ENCODE measurements at places on chromosomes 1 and 21.

DNA sequence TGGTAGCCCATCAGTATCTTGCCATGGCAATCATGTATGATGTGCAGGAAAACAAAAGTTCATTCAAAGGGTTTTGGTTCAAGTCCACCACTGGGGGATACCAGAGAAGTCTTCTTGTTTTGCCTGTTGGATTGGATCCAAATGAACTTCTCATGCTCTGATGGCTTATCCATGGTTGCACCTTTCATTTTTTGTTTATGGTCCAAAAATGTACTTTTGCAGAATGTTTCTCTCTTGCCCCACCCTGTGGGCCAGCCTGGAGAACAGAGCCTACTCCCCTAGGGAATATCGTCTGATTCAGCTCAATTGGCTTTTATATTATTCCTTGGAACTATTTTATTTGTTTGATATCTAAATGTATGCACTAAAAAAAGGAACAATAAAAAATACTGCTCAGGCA lies 20.1 kb upstream of the CLCA1 start:
- DNase-seq: no peak

DNA sequence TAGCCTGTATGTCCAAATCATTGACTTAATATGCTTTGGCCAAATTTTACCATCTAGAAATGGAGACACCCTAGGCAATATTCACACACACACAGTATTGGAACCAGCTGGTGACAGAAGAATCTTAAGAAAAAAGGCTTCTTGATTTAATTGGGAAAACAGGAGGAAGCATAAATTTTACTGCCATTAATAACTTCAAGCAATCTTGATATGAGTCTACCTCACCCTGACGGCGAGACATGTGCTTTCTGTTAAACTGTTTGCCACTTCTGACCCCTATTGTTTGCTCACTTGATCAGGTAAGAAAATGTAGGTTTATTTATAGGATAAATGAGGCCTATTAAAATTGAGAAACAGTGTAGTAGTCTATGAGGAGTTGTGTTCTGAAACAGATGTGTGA lies 73.2 kb downstream of the KIFAP3 start:
- DNase-seq: no peak

GRCh38 chr1:196183941-196184340 lies 424.3 kb downstream of the KCNT2 start:
- no peak for DNase-seq

DNA sequence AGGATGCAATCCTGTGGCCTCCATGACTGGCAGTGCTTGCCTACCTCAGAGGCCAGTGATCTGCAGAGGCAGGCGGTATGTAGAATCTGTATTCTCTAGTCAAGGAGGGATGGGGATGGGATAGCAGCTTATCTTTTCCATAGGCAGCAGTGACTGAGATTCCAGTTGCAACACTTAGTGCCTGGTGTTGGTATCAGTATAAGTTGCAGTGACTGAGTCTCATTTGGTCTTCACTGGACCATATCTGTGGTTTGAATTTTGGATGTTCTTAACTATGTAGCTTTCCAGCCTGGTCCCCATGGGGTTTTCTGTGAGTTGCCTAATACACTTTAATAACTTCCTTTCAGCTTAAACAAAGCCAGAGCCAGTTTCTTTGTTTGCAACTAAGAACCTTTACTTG lies 16.5 kb downstream of the DYRK1A start:
- DNase-seq: no peak

GRCh38 chr1:40300651-40301050 lies 16.4 kb downstream of the COL9A2 start:
- DNase-seq: no peak

DNA sequence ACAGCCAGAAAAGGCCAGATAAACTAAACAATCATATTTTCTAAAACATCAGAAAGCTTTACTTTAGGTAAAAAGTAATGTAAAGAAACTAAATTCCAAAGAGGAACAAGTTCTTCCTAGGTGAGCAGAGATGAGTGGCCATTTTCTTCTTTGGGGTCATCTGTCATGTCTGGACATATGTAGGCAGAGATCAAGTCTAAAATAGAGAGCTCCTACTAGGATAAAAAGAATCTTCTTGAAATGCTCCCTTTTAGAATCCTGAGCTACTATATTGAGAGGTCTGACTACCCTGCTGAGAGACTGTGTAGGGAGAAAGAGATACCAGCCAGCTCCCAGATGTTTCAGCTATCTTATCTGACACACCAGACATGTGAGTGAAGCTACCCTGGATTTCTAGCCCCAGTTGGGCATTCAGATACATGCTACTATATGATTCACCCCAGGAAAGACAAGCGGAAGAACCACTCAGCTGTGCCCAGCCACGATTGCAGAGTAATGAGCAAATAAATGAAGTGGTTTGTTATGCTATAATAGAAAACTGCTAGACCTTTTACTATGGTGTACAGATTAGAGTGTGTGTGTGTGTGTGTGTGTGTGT lies 80.1 kb downstream of the TTLL7 start:
- DNase-seq: no peak

GRCh38 chr21:29250636-29251035 lies 48.1 kb upstream of the BACH1 start:
- no peak for DNase-seq

DNA sequence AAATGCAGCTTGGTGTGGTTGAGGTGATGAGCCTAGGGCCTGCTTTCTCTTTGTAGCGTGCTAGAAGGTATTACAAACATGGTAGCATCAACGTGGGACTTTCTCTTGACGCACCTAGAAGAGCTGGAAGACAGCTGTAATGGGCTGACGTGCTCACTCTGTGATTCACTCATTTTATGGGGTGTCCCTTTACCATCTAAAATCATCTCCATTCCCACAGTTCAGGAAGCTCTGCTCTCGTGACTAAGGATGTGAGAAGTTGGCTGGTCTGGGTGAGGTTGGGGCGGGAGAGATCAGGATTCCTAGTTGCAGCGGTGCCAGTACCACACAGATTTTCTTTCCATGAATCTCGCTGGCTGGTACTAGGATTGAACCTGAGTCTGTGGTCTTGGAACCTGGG lies 4.2 kb downstream of the HTR6 start:
- no peak for DNase-seq

DNA sequence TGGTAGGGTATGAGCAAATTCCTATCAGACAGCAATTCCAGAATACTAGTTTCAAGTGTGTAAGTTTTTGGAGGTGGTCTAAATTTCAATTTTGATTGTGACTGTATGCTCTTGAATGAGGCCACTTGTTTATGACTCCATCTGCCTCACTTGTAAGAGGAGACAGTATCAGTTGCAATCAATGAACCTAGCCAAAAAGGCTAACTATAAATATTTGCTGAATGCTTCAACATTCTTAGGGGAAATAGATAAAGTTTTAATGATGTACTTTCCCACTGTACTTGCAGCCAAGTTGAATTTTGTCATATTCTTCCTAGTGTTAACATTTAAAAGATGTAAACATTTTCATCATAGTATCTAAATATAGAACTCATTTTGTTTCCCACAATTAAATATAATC lies 32.1 kb upstream of the RWDD3 start:
- DNase-seq: no peak

Measured in naive thymus-derived CD8-positive, alpha-beta T cell (primary cell).